ENCODE measurements at places on chromosomes 5 and 9.

DNA sequence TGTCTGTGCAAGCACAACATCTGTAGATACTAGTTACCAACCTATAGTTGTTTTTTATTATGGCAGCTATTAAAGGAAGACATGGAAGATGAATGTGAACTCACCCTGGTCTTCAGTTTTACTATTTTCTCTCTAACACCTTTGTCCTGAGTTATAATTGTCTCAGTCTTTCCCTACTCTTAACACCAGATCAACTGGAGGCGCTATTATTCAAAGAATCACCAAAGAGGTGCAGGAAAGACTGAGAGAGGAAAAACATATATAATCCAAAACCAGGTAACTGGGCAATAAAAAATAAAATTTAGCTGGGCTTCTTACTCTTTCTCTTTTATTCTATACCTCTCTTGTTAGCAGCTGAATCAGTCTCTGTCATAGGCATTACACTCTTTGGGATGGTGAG lies 134.2 kb upstream of the C6 start:
- DNase-seq = no peak

DNA sequence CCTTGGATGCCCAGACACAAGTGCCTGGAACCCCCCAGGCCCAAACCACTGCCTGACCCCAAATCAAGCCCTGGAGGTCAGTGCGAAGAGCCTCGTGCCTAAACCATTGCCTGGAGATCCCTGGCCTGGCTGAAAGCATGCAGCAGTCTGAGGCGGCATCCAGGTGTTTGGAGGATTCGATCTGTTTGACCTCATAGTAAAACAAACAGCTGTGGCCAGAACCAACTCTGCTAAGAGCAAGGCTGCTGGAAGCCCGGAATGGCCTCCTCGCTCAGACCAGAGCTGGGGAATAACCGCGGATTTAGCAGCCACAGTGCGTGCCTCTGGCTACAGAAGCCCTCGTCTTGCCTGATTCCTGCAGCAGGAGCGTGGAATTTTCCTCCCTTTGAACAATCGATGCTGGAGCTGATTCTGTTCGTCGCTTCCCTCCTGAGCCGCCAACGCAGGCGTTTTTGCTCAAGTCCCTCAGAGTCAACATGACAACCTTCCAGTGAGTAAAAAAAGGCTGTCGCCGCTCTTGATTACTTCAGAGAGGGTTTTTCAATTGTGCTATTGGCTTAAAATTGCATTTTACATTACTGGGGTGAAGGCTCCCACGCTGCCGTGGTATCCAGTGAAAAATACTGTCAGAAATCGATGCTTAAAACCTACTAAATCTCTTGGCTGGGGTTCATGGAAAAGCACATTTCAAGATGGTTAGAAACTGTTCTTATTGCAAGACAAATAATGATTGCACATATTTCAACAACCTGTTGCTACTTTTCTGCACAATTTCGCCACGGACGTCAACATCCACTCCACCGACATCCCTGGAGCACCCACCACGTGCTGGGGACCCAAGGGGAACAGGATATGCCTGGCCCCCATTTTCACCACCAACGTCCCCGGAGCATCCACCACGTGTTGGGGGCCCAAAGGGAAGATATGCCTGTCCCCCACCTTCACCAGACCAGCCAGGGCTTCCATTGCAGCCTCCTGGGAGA lies 190.0 kb downstream of the OLFM1 start:
- no peak for DNase-seq

GRCh38 chr9:98808875-98809274 lies 1.4 kb downstream of the GALNT12 start:
- DNase-seq = no peak

DNA sequence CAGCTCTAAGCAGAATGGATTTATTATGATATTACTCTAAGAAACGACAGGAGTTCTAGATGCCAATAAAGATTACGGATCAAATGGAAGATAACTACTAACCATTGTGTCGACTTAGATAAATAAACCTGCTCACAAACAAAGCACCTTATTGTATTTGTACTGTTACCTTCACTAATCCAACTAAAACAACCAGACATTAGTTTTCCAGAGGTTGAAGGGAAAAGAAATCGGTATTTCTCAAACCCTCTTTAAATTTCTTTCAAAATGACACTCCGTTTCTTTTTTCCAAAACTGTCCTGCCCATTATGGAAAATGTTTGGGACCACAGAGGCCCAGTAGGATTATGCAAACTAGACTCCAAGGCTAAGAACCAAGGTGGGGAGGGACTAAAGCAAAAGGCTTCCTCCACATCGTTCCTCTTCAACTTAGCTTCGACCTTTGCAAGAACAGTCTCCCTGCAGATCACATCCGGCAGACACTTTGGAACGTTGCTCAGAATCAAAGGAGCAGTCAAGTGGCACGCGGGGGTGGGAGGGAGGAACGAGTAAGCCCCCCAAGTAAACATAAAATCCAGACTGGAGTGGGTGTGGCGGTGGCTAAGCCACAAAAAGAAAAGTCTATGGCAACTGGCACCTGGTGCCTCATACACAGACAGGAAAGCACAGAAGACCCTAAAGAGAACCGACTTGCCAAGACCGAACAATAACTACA lies 2.7 kb downstream of the MLLT3 start:
- DNase-seq = no peak

DNA sequence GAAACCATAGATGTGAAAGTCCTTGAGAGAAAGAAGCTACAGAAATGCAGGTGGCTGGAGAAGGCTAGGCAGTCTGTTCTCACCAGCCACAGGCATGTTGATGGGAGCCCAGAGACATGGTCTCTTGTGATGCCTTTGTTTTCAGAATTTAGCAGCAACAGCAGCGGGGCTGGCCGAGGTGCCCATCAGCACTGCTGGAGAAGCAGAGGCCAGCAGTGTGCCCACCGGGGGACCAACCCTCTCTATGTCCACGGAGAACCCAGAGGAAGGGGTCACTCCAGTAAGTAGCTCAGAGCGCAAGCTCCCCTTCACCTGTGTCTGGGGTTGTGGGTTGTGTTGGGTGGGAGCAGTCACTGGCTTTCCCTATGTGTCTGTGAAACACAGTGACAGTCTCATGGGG lies 59.6 kb downstream of the COL15A1 start:
- DNase-seq = no peak

- peak; percentile 59 for DNase-seq
Observed at GRCh38 chr9:129863059-129863690, 27.9 kb downstream of the USP20 start.

Data from stimulated activated CD4-positive, alpha-beta T cell treated with anti-CD3 and anti-CD28 coated beads, TNF-alpha, amount 100 ng/mL, for 48 hours (primary cell).